ENCODE measurements at places on chromosomes 4 and X. TPM values are rescaled to one million over a fixed set of nuclear protein-coding genes. Genes with fewer than 3 reads are reported as not detected.

- peaks cover 11% of the 10 kb centered on the region for H3K4me1 ChIP-seq
- no peak overlapping the region for H3K27ac ChIP-seq
- no peak for DNase-seq
- peaks cover 6% of the 10 kb centered on the region for H3K36me3 ChIP-seq
- no peak overlapping the region for H3K4me3 ChIP-seq
Measured at GRCh38 chr4:173273941-173274340, 60.2 kb downstream of the HMGB2 start.

ATP1B4 gene
- not detected for polyA plus RNA-seq

GRCh38 chrX:38561126-38561868 is at the start of gene TSPAN7:
TSPAN7 (plus strand) TSS chrX:38561542; CDS start chrX:38561547, 5 bp downstream.
- no peaks in the 10 kb centered on the region for H3K4me1 ChIP-seq
- H3K27ac ChIP-seq, result no peak within 1 kb of the TSS
- peaks cover 8% of the 10 kb centered on the region for H3K27me3 ChIP-seq
- H3K4me3 ChIP-seq, result peak within 1 kb of the TSS; percentile 53
- no peaks in the 10 kb centered on the region for H3K36me3 ChIP-seq

- DNase-seq, result no peak
- no peaks in the 10 kb centered on the region for H3K36me3 ChIP-seq
- H3K4me1 ChIP-seq, result no peaks in the 10 kb centered on the region
Measured at GRCh38 chr4:114535725-114536124, 62.9 kb upstream of the UGT8 start.

DNA sequence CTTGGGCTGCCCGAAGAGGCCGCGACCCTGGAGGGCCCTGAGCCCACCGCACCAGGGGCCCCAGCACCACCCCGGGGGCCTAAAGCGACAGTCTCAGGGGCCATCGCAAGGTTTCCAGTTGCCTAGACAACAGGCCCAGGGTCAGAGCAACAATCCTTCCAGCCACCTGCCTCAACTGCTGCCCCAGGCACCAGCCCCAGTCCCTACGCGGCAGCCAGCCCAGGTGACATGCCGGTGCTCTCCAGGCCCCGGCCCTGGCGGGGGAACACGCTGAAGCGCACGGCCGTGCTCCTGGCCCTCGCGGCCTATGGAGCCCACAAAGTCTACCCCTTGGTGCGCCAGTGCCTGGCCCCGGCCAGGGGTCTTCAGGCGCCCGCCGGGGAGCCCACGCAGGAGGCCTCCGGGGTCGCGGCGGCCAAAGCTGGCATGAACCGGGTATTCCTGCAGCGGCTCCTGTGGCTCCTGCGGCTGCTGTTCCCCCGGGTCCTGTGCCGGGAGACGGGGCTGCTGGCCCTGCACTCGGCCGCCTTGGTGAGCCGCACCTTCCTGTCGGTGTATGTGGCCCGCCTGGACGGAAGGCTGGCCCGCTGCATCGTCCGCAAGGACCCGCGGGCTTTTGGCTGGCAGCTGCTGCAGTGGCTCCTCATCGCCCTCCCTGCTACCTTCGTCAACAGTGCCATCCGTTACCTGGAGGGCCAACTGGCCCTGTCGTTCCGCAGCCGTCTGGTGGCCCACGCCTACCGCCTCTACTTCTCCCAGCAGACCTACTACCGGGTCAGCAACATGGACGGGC is 579 bp downstream of the ABCD1 start:
- peak overlapping the region; percentile 76 for H3K27ac ChIP-seq
- peaks cover 38% of the 10 kb centered on the region for H3K4me1 ChIP-seq
- no peak for DNase-seq
- no peaks in the 10 kb centered on the region for H3K36me3 ChIP-seq

GRCh38 chrX:46959101-46959500 is 46.9 kb downstream of the JADE3 start:
- no peak for DNase-seq
- H3K27ac ChIP-seq, result no peak overlapping the region
- H3K36me3 ChIP-seq, result no peaks in the 10 kb centered on the region

DNA sequence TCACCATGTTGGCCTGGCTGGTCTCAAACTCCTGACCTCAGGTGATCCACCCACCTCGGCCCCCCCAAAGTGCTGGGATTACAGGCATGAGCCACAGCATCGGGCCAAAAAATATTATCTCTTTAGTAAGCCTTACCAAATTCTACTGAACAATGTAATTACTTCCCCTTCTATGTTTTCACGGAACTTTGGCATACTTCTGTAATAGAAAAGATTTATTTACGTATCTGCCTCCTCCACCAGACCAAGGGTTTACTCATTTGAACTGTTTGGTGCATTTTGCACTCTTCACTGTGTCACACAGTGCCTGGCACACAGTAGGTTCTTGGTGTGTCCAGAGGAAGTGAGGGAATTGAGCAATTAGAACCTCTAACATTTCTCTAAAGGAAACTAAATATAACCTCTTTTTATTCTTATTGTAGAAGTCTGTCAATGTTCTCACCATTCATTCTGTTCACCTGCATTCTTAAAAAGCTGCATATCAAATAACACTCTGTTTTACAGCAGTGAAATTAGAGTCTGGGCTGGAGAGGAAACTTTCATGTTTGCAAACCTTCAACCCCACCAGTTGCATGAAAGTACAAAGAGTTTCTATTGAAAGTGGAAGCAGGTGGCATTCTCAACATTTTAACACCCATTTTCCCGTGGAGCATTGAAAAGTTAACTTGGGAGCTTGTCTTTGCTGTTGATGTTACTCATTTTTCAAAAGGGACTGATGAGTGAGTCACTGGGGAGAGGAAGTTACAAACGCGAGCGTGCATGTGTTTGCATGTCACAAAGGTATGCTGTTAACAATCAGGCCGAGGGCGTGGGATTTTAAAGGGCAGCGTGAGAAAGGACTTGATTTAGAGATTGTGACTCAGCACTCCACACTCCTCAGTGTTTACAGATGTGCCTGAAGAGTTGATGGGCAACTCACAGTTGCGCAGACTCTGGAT is 314.1 kb downstream of the STK32B start:
- no peaks in the 10 kb centered on the region for H3K27me3 ChIP-seq
- no peak for DNase-seq
- H3K4me3 ChIP-seq, result no peak overlapping the region
- H3K36me3 ChIP-seq, result no peaks in the 10 kb centered on the region

GRCh38 chrX:46551494-46552128 is 6.4 kb upstream of the ZNF674 start:
- no peak overlapping the region for H3K4me3 ChIP-seq
- H3K4me1 ChIP-seq, result no peaks in the 10 kb centered on the region
- peak overlapping the region; percentile 51 for H3K27ac ChIP-seq
- DNase-seq, result no peak

FANCB gene
- polyA plus RNA-seq, result 0.81 TPM

DNA sequence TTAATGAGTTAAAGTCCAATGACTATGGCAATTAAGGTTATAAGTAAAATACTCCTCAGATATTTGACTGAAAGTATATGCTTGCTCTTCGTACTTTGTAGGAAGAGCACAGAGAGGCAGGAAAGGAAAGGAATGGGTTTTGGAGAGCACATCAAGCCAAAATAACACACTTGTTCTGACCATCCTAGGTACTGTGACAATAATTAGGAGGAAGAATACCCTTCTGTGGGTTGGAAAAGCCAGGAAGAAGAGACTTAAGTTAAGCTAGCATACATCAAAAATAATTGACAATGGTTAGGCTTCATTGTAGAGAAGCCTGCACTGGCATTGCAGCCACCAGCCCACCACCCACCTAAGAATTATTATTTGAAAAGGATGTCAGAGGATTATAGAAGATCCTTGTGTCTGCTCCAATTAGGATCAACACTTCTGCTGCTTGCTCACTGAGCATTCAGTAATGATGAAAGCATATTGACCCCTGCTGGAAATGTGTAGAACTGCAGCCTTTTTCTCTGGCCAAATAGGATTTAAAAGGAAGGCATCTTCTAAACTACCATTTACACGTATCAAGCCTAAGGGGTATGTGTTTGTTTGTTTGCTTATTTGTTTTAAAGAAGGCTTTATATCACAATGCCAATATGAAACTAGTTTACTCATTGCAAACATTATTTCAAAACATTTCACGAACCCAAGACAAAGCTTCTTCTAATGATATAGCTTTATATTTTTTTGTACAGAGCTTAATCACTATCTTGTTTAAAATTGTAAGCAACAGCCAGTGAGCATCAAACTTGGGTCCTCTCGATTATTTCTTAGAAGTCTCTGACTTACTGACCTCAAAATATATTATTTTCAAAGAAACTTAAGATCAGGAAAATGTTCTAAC is 286.2 kb upstream of the TET2 start:
- no peak overlapping the region for H3K4me3 ChIP-seq
- H3K36me3 ChIP-seq, result no peaks in the 10 kb centered on the region
- H3K4me1 ChIP-seq, result no peaks in the 10 kb centered on the region
- H3K27ac ChIP-seq, result no peak overlapping the region

GRCh38 chr4:22410645-22411247 is 105.1 kb downstream of the ADGRA3 start:
- H3K4me1 ChIP-seq, result no peaks in the 10 kb centered on the region
- no peak overlapping the region for H3K27ac ChIP-seq
- no peak for DNase-seq
- H3K36me3 ChIP-seq, result peaks cover 13% of the 10 kb centered on the region

GRCh38 chr4:144723471-144723870 is 77.5 kb downstream of the HHIP start:
- H3K27ac ChIP-seq, result no peak overlapping the region
- no peak overlapping the region for H3K4me3 ChIP-seq
- no peaks in the 10 kb centered on the region for H3K4me1 ChIP-seq

NKX3-2 gene
- polyA plus RNA-seq, result 0.16 TPM

DNA sequence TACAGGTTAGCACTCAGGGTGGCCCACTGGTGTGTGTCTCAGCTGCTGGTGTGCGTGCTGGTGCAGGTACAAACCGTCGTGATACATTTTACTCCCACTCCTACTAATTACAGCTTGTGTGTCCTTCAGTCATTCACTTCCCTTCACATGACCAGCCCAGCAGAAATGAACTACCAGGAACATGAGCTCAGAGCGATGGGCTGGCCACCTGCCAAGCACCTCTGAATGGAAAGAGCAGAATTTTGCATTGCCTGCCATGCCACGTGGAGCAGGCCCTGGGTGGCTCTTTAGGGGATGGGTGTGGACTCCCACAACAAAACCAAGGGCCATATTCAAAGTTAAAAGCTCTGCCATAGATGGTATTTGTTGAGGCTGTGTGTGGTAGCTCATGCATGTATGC is 58.9 kb upstream of the PGM2 start:
- H3K4me1 ChIP-seq, result no peaks in the 10 kb centered on the region
- no peaks in the 10 kb centered on the region for H3K36me3 ChIP-seq

GRCh38 chr4:100875296-100876068 is 357.7 kb upstream of the EMCN start:
- no peak overlapping the region for H3K27ac ChIP-seq
- no peak for DNase-seq
- H3K27me3 ChIP-seq, result no peaks in the 10 kb centered on the region
- no peak overlapping the region for H3K4me3 ChIP-seq
- no peaks in the 10 kb centered on the region for H3K36me3 ChIP-seq
- H3K4me1 ChIP-seq, result no peaks in the 10 kb centered on the region

DNA sequence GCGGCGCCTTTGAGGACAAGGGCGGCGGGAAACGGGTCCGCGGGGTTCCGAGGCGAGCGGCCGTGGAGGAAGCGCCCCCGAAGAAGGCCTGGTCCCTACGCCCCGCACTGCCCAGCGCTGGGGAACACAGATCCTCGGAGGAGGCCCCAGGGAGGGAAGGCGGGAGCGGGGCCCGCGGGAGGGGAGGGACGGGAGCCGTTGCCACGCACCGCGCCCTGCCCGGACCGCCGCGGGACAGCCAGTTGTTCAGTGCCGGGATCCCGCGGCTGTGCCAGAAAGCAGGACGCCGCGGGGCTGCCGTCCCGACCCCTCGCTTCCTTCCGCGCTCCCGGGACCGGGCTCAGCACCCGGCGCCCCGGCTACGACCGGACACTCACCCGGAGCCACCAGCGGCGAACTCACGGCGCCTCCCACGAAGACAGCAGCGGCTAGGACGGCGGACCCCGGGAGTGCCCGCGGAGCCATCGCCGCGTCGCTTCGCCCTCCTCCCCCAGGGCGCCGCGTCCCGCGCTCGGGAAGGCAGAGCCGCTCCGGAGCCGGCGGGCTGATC is 278 bp downstream of the RELL1 start:
- H3K36me3 ChIP-seq, result no peaks in the 10 kb centered on the region
- H3K4me1 ChIP-seq, result peaks cover 16% of the 10 kb centered on the region

PAGE1 gene
- polyA plus RNA-seq, result 0.50 TPM

DNA sequence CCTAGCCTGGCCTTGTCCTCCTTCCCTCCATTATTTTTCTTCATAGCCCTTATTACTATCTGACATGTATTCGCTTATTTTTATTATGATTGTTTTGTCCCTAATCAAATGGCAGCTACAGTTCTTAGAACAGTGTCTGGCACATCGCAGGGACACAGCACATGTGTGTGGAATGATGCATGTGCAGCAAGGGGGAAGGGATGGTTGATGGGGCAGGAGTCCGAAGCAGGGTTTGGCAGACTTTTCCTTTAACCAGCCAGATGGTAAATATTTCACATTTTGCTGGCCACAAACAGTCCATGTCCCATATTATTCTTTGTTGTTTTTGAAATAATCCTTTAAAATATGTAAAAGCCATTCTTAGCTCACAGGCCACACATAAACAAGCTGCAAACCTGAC is 128.3 kb upstream of the STIM2 start:
- no peak for DNase-seq
- H3K4me1 ChIP-seq, result no peaks in the 10 kb centered on the region
- H3K27ac ChIP-seq, result no peak overlapping the region
- no peak overlapping the region for H3K4me3 ChIP-seq
- H3K36me3 ChIP-seq, result peaks cover 2% of the 10 kb centered on the region

TMPRSS11B gene
- not detected for polyA plus RNA-seq

GRCh38 chr4:174427571-174428140 is 94.6 kb downstream of the HPGD start:
- no peak for DNase-seq
- H3K27me3 ChIP-seq, result no peaks in the 10 kb centered on the region
- H3K36me3 ChIP-seq, result no peaks in the 10 kb centered on the region
- no peak overlapping the region for H3K27ac ChIP-seq
- no peaks in the 10 kb centered on the region for H3K4me1 ChIP-seq
- no peak overlapping the region for H3K4me3 ChIP-seq

DNA sequence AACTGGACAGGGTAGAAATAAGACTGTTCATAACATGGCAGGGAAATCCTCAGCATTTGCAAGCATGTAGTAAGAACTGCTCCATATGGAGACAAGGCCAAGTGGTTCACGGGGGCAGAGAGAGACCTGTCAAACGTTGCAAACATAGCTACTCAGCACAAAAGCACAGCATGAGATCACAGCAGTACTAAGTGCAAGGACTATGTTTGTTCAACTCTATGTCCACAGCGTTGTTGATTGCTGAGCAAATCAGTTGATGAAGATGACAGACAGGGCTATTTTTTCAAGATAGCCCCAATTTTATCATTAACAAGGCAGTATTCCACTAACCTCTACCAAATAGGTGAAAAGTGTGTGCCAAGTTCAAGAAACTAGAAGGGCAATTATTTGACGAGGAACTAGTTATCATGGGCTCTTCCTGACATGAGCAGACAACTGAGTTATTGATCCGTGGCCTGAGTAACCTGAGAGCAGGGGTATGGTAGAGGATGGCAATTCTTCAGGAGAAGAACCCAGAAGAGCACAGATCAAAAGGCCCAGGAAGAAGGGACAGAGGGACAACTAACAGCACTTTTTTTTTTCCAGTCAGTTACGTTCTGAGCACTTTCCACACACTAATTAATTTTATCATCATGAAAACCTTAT is 57.4 kb downstream of the SPOCK3 start:
- no peaks in the 10 kb centered on the region for H3K4me1 ChIP-seq
- H3K36me3 ChIP-seq, result no peaks in the 10 kb centered on the region
- no peak for DNase-seq
- H3K27ac ChIP-seq, result no peak overlapping the region
